ENCODE measurements at places on chromosomes 2 and 18.

DNA sequence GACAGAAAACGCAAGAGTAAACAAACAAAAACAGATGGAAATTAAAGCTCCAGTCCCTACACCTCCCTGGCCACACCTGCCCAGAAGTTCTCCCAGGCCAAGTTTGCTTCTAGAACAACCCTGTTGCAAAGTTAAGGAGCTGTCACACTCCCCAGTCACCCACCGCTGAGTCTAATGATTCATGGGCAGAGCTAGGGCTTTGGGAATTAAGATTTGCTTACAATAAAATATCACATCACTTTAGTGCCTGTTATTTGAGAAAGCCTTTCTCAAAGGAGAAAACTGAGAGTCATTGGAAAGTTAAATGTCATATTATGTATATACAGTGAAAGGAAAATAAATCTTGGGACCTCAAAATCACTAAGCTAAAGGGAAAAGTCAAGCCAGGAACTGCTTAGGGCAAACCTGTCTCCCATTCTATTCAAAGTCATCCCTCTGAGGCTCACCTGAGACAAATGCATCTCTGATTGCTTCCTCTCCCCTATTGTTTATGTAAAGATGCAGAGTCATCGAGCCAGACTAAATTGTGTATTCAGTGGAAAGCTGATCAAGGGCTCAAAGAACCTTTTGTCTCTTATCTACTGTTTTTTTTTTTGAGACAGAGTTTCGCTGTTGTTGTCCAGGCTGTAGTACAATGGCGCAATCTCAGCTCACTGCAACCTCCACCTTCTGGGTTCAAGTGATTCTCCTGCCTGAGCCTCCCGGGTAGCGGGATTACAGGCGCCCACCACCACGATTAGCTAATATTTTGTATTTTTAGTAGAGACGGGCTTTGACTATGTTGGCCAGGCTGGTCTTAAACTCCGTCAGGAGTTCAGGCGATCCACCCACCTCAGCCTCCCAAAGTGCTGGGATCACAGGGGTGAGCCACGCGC is 2.8 kb downstream of the CRYGB start:
- no peak for DNase-seq

GRCh38 chr2:98637401-98638147 is 29.2 kb downstream of the UNC50 start:
- DNase-seq = peak; percentile 62

- peak; percentile 86 for DNase-seq
These were observed 1.4 kb downstream of the XPO1 start for GRCh38 chr2:61536572-61537276.

GRCh38 chr2:171791361-171791760 is 102.7 kb downstream of the SLC25A12 start:
- no peak for DNase-seq

DNA sequence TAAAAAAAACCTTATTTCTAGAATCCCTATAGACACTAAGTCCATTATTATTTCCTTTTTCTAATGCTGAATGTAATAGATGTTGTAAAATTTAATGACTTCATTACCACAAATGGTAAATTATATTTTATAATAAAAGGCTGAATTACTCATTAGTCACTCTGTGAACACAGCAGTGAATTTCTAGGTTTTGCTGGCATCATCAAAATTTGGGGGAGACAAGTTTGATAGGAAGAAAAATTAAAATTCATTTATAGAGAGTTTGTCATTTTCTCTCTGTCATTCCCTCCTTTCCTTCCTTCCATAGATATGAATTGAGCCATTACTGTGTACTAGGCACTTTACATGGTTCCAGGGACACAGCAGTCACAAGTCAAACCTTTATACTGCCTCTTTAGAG is 340.9 kb downstream of the TRIB2 start:
- no peak for DNase-seq

DNA sequence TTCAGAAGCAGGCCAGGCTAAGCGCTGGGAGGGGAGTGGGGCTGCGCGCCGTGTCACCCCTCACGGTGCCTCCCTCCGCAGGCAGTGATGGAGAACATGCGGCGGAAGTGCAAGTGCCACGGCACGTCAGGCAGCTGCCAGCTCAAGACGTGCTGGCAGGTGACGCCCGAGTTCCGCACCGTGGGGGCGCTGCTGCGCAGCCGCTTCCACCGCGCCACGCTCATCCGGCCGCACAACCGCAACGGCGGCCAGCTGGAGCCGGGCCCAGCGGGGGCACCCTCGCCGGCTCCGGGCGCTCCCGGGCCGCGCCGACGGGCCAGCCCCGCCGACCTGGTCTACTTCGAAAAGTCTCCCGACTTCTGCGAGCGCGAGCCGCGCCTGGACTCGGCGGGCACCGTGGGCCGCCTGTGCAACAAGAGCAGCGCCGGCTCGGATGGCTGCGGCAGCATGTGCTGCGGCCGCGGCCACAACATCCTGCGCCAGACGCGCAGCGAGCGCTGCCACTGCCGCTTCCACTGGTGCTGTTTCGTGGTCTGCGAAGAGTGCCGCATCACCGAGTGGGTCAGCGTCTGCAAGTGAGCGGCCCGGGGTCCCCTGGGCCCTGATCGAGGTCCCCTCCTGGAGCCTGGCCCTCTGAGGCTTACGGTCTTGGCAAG is 12.2 kb downstream of the WNT10A start:
- peak; percentile 91 for DNase-seq

Data from CD4-positive, alpha-beta T cell treated with Interleukin-15 for 1 hour (primary cell).